Myometrial cell (primary cell): ENCODE measurements at places on chromosomes 7 and 10. TPM values are rescaled to one million over a fixed set of nuclear protein-coding genes. Genes with fewer than 3 reads are reported as not detected.

CALML5 gene
- total RNA-seq = not detected in 2 replicates

CYP17A1 gene
- not detected in 2 replicates for total RNA-seq

SLC26A5 gene
- not detected in 2 replicates for total RNA-seq

TBRG4 gene
- total RNA-seq = 69.2 and 87.7 TPM in 2 replicates

WNT16 gene
- total RNA-seq = under 0.01 TPM in 1 of 2 replicates, not detected in the other

DENND2A gene
- 3.4 and 4.0 TPM in 2 replicates for total RNA-seq

EPHB6 gene
- total RNA-seq = 23.9 and 25.4 TPM in 2 replicates

ADGRA1 gene
- not detected in 2 replicates for total RNA-seq

OR13A1 gene
- not detected in 2 replicates for total RNA-seq

NPFFR1 gene
- not detected in 2 replicates for total RNA-seq

CD36 gene
- total RNA-seq = 0.71 TPM in 1 of 2 replicates, not detected in the other

CAMK1D gene
- total RNA-seq = 0.58 and 1.2 TPM in 2 replicates

ADIRF gene
- total RNA-seq = 35.6 and 35.7 TPM in 2 replicates

TAS2R41 gene
- total RNA-seq = not detected in 2 replicates

KLHL7 gene
- 34.9 and 43.6 TPM in 2 replicates for total RNA-seq

SYT15B gene
- total RNA-seq = not detected in 2 replicates

CALHM3 gene
- total RNA-seq = not detected in 2 replicates

NFE2L3 gene
- total RNA-seq = 21.3 and 30.5 TPM in 2 replicates

FGFR2 gene
- not detected in 2 replicates for total RNA-seq

DOCK4 gene
- 6.6 and 8.1 TPM in 2 replicates for total RNA-seq

HOXA3 gene
- 0.18 TPM in 1 of 2 replicates, not detected in the other for total RNA-seq

TNRC18 gene
- 23.9 and 27.3 TPM in 2 replicates for total RNA-seq

ADARB2 gene
- not detected in 2 replicates for total RNA-seq

COL1A2 gene
- total RNA-seq = 2,391 and 2,430 TPM in 2 replicates

PAPSS2 gene
- 122 TPM in 2 replicates for total RNA-seq

HYAL4 gene
- total RNA-seq = not detected in 2 replicates

LRIT2 gene
- total RNA-seq = not detected in 2 replicates

CYP26C1 gene
- not detected in 2 replicates for total RNA-seq

STOX1 gene
- not detected in 2 replicates for total RNA-seq

APBB1IP gene
- not detected in 2 replicates for total RNA-seq
